ENCODE measurements at places on chromosomes 2 and 18. TPM values are rescaled to one million over a fixed set of nuclear protein-coding genes. Genes with fewer than 3 reads are reported as not detected.

DNA sequence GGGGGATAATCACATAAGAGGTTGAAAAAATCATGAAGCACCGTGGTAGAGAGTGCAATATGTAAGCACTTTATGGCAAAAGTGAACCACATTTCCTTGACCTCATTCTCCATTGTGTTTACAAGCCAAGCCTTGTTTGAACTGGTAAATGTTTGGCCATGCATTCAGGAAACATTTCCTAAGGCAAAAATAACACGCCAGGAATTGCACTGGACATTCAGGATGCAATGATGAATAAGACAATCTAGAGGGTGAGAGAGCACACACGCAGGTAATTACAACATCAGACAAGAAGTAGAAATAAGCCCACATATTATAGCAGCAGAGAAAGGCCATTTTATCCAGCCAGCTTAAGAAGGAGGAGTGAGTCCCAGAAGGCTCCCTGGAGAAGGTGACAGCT lies 218.0 kb upstream of the OSR1 start:
- DNase-seq = no peak

The FEV gene
- not detected for total RNA-seq

DNA sequence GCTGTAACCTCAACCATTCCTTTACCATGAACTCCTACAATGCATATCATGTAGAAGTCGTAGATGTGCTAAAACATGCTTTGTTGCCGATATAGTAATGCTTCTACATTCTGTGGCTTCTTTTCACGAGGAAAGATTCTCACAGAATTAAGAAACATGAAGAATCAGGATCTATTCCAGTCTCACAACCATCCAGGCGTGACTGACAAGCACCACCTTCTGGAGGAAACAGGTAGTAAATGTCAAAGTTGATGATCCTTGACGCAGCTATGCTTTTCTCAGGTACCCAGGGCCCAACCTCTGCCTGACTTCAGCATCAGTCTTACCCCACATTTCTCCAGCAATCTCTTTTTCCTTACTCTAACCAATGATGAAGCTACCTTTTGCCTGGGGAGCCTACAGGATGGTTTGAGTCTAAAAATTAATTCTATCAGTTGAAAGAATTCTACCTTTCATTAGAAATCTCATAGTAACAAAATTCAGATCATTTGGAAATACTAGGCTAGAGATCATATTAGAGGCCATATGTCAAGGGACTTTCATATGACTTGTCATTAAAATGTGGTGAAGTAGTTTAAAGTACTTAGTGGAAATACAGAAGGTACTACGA lies 123.3 kb upstream of the RND3 start:
- no peak for DNase-seq

The FOXD4L1 gene
- not detected for total RNA-seq

- DNase-seq = no peak
Observed at GRCh38 chr18:36459786-36460185, 162.3 kb downstream of the FHOD3 start.

The ANKRD30BL gene
- total RNA-seq = 0.26 TPM

Data from urinary bladder (tissue), 4 donors.